ENCODE measurements at places on chromosomes 5 and 9.

DNA sequence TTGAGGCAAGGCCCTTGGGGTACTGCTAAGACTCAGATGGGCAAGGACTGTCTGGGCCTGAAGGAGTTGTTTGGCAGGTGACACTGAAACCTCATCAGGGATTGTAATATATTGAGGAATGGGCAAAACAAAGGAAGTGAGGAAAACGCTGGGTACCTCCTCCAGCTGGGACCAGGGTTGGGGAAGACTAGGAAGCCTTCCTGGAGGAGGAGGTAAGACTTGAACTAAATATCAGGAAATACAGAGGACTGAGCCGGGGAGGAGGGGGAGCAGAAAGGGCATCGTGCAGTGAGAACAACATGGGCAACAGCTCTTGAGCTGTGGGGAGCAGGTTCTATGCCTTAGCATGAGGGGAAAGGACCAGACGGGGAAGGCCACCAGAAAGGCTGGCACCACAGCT is 144.0 kb downstream of the GABBR2 start:
- DNase-seq = no peak

DNA sequence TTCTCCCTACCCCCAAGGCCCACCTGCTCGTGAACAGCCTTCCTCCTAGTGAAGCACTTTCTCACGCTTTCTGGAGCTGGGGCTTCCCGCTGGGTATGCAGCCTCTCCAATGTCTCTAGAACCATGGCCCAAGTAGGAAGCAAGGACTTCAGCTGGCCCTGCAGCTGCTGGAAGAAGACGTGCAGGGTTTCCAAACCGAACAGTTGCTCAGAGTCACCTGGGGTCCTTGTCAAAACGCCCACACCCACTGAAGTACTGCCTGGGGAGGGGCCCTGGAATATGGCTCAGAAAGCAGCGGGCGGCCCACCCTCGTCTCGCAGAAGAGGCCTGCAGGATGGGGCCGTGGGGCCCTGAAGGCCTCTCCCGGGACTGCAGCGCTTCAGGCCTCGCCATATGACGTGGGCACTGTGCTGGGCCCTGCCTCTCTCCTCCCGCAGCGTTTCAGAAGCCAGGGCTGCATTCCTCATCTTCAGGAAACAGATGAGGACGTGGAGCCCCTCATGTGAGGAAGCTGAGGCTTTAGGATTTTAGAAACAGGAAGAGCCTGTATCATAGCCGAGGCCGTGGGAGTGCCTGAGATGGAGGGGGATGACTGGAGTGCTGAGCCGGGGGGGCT is 116.0 kb upstream of the LMX1B start:
- DNase-seq = no peak

- no peak for DNase-seq
These were observed 5.1 kb downstream of the RNF14 start for GRCh38 chr5:141973871-141974595.

- DNase-seq = no peak
These were observed 224.1 kb downstream of the CACNA1B start for GRCh38 chr9:138101444-138102234.

GRCh38 chr9:127793093-127793708 is 7.4 kb downstream of the CDK9 start:
- DNase-seq = no peak

- no peak for DNase-seq
These were observed 196.4 kb downstream of the RFX3 start for GRCh38 chr9:3329361-3329760.

GRCh38 chr9:85155352-85155751 is 485.8 kb downstream of the NTRK2 start:
- no peak for DNase-seq

GRCh38 chr9:33225319-33226147 is 14.4 kb upstream of the SPINK4 start:
- DNase-seq = peak; percentile 46

- no peak for DNase-seq
These were observed 204.1 kb upstream of the SEMA6A start for GRCh38 chr5:116778651-116779280.

DNA sequence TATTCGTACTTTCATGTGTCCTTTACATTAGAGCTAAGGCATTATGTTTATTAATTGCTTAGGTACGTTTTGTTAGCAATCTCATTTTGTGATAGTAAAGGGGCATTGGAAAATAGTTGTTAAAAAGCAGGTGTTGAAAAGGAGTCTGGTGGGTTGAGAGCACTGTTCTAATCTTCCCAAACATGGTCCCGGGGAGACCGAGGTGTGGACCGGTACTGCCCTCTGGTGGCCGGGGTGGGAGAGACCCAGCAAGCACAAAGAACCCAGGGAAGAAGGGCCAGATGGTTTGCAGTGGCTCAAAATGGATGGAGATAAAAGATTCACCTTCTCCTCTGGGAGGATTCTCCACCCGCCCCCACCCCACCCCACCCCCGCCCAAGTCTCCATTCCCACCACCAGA is 26.1 kb downstream of the IDNK start:
- DNase-seq = peak; percentile 44

GRCh38 chr9:136512651-136513071 is 29.8 kb upstream of the SEC16A start:
- DNase-seq = no peak

DNA sequence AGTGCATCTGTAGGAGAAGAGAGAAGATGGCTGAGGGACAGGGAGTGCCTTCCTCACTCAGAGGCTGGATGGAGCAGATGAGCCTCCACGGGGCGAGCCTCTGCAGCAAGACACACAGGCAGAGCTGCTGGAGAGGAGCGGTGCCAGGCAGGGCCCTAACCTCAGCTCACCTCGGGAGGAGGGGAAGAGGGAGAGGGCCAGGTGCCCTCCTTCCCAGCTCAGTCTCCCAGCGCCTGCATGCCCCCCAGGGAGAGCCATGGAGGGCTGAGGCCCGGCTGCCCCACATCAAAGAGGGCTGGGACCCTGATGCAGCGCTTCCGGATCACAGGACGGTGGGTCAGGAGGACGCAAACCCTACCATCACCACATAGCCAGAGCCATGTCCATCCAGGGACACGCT is 13.6 kb upstream of the SPATA31E1 start:
- DNase-seq = no peak

DNA sequence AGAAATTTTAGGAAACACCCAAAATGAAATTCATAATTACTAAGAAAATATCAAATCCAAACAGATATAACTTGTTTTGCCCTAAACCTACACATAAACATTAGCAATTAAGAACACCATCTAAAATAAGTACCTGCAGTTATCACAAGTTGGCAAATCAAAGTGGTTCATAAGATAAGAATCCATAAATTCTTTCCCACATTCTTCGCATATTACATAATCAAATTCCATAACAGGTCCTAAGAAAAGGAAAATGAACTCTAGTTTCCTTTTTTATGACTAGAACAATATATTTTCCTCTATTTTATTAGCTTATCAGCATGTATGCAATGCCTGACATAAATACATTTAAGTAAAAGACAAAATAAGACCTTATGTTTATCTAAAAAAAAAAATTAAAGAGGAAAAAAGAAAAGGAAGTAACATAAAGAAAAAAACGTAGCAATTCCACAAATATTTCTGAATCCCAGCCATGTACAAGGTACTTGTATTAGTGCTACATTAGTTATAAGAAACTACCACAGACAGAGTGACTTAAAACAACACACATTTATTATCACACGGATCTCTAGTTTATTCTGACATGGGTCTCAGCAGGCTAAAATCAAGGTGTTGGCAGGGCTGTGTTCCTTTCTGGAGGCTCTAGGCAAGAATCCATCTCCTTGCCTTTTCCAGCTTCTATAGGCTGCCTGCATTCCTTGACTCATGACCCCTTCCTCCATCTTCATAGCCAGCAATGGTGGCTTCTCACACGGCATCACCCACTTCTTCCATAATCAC is 7.5 kb downstream of the XPA start:
- DNase-seq = no peak

DNA sequence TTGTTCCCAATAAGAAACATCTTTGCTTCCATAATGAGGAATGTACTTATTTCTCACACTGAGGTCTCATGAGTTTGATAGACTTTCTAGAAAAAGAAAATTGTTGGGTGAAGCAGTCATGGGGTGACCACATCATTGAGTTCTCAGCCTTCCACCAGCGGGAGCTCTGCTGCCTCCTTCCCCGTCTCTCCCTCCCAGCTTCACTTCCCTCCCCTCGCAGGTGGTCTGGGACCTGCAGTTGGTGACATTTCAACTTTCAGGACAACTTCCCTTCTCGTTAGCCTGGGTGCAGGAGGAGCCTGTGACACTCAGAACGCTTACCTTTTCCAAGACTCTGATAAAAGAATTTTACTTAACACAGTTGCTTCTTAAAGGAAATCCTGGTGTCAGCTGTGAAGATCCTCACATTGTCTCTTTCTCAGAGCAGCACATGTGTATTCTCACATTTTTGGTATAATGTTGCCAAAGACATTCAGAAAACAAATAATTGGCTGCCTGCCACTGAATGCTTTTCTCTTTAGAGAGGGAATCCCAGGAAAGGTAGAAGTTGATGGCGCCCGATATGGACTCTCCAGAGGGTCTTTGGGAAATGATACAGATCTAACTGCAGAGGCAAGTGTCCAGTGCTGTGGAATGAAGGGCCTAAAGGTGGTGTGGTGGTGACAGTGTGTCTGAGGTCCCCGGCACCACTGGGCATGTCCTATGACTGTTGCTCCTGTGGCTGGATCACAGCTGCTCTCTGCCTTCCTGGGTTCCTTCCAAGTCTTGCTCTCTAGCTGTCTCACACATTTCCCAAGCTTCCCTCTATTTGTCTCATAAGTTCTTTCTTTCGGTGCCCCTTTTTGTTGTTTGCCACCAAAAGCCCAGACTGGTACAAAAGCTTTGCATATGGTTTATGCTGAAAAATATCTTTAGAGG is 238.1 kb downstream of the GAS1 start:
- no peak for DNase-seq

- no peak for DNase-seq
These were observed 388.3 kb downstream of the ARRDC3 start for GRCh38 chr5:90994796-90995195.
